ENCODE measurements at places on chromosomes 1 and 21. TPM values are rescaled to one million over a fixed set of nuclear protein-coding genes. Genes with fewer than 3 reads are reported as not detected.
A peak's percentile ranks its signal among the peaks of the same experiment; 100 is the strongest.

Gene AADACL4
- 0.43 TPM for total RNA-seq

Gene TGFBR3
- 3.1 TPM for total RNA-seq

Gene TCEA3
- total RNA-seq, result 0.99 TPM

DNA sequence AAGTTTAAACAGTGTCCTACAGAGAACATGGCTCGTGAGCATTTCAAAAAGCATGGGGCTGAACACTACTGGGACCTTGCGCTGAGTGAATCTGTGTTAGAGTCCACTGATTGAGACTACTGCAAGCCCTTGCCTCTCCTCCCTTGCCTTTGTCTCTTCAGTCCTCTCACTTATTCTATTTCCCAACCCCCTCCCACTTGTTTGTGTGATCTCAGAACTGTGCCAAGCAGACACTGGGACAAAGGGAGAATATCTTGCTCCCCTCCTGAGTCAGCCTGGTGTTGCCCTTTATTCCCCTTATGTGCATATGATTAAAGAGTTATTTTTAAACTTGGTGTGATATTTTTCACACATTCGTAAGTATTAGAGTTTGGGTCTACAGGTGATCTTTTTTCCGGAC lies 11.1 kb upstream of the RPRD2 start:
- H3K27me3 ChIP-seq, result no peaks in the 10 kb centered on the region
- no peak overlapping the region for H3K4me3 ChIP-seq
- H3K4me1 ChIP-seq, result no peaks in the 10 kb centered on the region
- no peak for DNase-seq

DNA sequence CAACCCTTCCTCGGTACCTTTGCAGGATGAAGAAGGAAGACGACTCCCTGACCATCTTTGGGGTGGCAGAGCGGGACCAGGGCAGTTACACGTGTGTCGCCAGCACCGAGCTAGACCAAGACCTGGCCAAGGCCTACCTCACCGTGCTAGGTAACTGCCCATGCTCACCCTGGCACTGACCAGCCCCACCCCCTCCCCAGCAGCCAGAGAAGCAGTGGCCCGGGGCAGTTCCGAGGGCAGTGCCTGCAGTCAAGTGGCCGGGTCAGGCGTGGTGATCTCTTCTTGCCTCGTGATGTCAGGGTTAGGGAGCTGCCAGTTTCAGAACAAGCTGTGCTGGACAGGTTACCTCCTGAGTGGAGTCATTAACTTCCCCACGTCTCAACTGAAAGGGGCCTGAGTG lies 66.4 kb upstream of the CNTN2 start:
- H3K36me3 ChIP-seq, result no peaks in the 10 kb centered on the region
- no peak overlapping the region for H3K4me3 ChIP-seq
- H3K4me1 ChIP-seq, result no peaks in the 10 kb centered on the region
- H3K27ac ChIP-seq, result no peak overlapping the region
- peaks cover 6% of the 10 kb centered on the region for H3K27me3 ChIP-seq
- no peak for DNase-seq

DNA sequence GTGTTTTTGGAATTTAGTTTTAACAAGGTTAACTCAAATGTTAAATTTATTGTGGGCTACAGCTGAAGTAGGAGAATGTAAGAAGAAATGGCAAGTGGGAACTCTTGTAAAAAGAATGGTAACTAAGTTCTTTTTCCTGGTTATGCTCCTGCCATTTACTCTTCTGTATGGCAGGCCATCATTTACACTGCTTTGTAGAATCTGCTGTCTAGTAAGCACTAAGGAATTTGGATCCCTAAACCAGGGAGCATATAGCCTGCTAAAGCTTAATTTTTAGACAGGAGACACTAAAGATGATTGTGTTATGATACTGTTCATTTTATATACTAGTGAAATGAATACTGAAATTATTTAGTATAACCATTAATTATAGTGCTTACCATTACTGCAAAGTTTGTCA lies 85.3 kb downstream of the CAMTA1 start:
- peaks cover 13% of the 10 kb centered on the region for H3K4me1 ChIP-seq
- no peaks in the 10 kb centered on the region for H3K36me3 ChIP-seq
- no peak overlapping the region for H3K27ac ChIP-seq
- DNase-seq, result no peak
- H3K27me3 ChIP-seq, result no peaks in the 10 kb centered on the region

- H3K4me1 ChIP-seq, result peaks cover 3% of the 10 kb centered on the region
- no peaks in the 10 kb centered on the region for H3K36me3 ChIP-seq
- H3K27ac ChIP-seq, result no peak overlapping the region
- H3K27me3 ChIP-seq, result no peaks in the 10 kb centered on the region
These were observed 86.5 kb upstream of the ATP1A1 start for GRCh38 chr1:116286541-116286971.

- DNase-seq, result peak; percentile 19
- no peak overlapping the region for H3K4me3 ChIP-seq
- H3K36me3 ChIP-seq, result no peaks in the 10 kb centered on the region
- no peaks in the 10 kb centered on the region for H3K27me3 ChIP-seq
These were observed 13.4 kb downstream of the LAPTM5 start for GRCh38 chr1:30744060-30744756.

GRCh38 chr1:209800984-209801834 lies 4.7 kb downstream of the IRF6 start:
- no peak overlapping the region for H3K27ac ChIP-seq
- DNase-seq, result no peak
- H3K36me3 ChIP-seq, result no peaks in the 10 kb centered on the region
- no peak overlapping the region for H3K4me3 ChIP-seq
- no peaks in the 10 kb centered on the region for H3K27me3 ChIP-seq

- H3K27me3 ChIP-seq, result no peaks in the 10 kb centered on the region
- H3K4me1 ChIP-seq, result no peaks in the 10 kb centered on the region
- DNase-seq, result no peak
- peaks cover 52% of the 10 kb centered on the region for H3K36me3 ChIP-seq
These were observed 11.5 kb downstream of the H3-3A start for GRCh38 chr1:226074046-226074445.

GRCh38 chr1:41485605-41486004 lies 1.1 kb upstream of the EDN2 start:
- no peak overlapping the region for H3K4me3 ChIP-seq
- H3K27me3 ChIP-seq, result no peaks in the 10 kb centered on the region
- peaks cover 42% of the 10 kb centered on the region for H3K4me1 ChIP-seq
- no peak overlapping the region for H3K27ac ChIP-seq
- DNase-seq, result no peak

Data from A673 (cell line).